ENCODE measurements at places on chromosomes 6 and 20.

DNA sequence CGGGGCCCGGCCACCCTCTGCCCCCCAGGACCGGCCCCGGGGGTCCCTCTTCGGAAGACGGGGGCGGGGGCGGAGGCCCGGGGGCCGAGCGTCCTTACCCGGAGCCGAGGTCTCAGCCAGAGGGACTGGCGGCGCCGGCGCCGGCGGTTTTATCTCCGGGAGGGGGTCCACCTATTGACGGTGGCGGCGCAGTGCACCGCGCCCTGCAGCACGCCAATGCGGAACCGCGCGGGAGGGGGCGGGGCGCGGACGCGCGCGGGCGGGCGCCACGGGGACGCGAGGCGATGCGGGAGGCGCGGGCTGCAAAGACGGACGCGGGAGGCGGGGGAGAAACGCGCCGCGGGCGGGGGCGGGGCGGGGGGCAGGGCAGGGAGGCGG is at the start of gene EEF1A2:
TSS of gene EEF1A2 (minus strand) at position 124 of the 378 bp plus-strand sequence. CDS start 1,320 bp downstream, outside the sequence.
- DNase-seq, result no peak

- DNase-seq, result peak; percentile 53
Observed at GRCh38 chr6:133756078-133756695, 132.7 kb upstream of the TCF21 start.

DNA sequence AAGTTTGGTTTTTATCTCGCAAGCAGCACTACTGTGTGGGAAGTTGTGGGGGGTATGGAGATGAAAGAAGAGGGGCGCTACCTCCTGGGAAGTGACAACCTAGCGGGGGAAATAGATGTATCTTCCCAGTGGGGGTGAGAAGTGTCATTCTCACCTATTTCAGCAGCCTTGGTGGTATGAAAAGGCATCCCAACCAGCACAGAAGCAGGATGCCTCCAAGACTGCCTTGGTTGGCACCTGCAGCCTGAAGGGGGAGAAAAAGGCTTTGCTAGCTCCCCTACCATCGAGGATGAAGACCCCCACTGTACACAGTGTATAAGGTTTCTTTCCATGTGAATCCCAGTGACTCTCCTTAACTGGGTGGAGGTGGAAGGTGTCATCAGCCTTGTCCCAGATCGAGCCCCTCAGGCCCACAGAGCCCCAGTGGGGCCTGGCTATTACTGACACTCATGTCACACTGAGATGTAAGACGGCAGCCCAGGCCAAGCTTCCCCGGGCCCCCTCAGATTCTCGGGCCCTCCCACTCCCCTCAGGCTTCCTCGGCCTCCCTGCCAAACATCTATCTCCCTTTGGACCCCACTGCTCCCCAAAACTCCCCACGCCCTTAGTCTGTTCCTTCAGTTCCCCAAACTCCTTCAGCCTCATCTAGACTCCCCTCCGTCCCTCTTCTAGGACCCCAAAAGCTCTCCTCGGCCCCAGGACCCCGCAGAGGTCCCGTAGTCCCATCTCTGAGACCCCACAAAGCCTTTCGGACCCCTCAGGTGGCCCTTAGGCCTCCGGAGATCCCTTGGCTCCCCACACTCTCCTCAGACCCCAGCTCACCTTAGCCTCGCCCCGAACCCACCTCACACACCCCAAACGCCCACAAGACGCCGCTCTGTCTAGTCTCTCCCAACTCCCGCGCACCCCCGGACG is 688 bp downstream of the COMMD7 start:
- no peak for DNase-seq

GRCh38 chr6:170038708-170039107 is 252.2 kb downstream of the DLL1 start:
- no peak for DNase-seq

DNA sequence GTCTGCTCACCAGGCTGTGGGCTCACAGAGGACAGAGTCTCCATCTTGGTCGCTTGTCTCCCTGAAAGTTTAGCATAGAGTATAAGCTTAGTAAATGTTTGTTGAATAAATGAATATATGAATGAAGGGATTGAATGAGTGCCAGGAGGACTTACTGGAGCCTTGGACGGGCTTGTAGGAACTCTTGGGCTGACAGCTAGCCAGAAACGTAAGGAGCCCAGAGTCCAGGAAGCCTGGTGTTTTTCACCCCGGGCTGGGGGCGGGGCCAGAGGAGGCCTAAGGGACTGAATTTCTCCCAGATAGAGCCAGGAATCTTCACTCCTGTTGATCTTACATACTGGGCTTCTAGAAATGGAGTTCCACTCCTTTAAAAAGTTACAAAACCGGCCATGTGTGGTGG is 68.5 kb upstream of the SRSF6 start:
- DNase-seq, result no peak

- DNase-seq, result peak; percentile 4
Observed at GRCh38 chr20:46283426-46284039, 24.8 kb downstream of the CDH22 start.

DNA sequence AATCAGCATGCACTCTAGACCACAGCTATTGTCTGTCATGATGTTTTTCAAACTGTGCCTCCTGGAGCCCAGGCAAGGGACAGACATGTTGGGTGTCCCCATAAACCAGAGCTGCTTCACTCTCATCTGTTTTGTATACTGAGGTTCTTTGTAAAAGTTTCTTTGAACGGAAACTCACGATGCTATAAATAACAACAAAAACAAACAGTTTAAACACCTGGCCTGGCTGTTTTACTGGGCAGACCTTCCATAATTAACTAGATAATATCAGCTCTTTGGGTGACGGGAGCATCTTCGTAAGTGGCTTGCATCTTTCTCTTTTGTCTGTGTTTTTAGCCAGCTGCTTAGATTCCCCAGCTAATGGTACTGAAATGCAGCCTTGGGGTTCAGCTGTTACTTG is 190.3 kb downstream of the ZDHHC14 start:
- DNase-seq, result no peak

GRCh38 chr20:15564981-15565380 is 1008.3 kb downstream of the KIF16B start:
- DNase-seq, result no peak

DNA sequence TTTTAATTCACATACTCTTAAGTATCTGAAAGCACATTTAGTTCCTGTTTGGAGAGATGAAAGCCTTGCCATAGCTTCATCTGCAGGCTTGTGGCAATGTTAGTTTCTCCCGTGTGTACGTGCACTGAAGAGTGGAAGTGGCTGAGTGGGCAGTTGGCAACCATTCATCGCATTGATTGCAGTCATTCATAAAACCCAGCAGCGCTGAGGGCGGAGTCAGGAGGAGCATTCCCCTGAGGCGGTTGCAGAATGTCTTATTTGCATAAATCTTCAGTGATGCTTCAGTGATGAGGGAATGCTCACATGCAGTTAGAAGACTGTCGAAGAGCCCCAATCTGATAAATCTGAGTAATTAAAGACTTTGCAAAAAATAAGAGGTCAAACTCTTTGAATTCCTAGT is 79.1 kb downstream of the RIMS1 start:
- no peak for DNase-seq

Measured in fibroblast of lung (primary cell).